ENCODE measurements at places on chromosomes 5 and 9.
A peak's percentile ranks its signal among the peaks of the same experiment; 100 is the strongest.

DNA sequence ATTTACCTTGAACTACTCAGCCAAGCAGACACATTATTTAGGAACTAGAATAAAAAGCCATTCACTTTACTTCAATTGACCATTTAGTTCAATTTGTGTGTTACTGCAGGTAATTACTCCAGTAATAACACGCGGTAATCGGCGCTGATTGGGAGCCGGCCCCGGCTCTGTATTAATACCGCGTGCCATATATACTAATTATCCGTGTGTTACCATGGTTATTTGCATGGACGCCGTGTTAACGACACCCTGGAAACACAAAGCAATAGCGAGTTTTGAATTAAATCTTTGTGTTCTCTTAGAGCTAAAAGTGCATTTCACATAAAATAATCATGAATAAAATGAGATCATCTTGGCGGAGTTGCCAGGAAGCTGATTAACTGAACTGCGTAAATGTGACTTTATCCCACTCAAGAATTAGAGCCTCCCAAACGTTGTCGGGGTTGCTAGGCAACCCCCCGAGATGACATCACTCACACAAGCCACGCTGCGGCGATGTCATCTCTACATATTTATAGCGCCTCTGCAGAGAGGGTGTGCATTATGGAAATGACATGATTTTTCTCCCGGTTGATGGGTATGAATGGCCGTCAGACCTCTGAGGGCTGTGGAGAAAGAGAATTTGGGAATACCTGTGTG is 41.4 kb upstream of the RNU6ATAC start:
- peak overlapping the region; percentile 74 for H3K27ac ChIP-seq
- DNase-seq, result no peak
- peaks cover 20% of the 10 kb centered on the region for H3K4me1 ChIP-seq

- no peak overlapping the region for H3K27ac ChIP-seq
- no peak for DNase-seq
- H3K27me3 ChIP-seq, result no peaks in the 10 kb centered on the region
- no peaks in the 10 kb centered on the region for H3K4me1 ChIP-seq
- no peak overlapping the region for H3K4me3 ChIP-seq
These were observed 236.5 kb downstream of the DMRTA1 start for GRCh38 chr9:22682961-22683699.

GRCh38 chr5:134427540-134428041 is 15.9 kb upstream of the CDKN2AIPNL start:
- H3K4me3 ChIP-seq, result no peak overlapping the region
- H3K36me3 ChIP-seq, result no peaks in the 10 kb centered on the region
- H3K4me1 ChIP-seq, result peaks cover 2% of the 10 kb centered on the region
- no peak for DNase-seq
- no peak overlapping the region for H3K27ac ChIP-seq
- H3K27me3 ChIP-seq, result no peaks in the 10 kb centered on the region

- H3K27me3 ChIP-seq, result no peaks in the 10 kb centered on the region
- no peaks in the 10 kb centered on the region for H3K36me3 ChIP-seq
- H3K4me3 ChIP-seq, result no peak overlapping the region
- H3K4me1 ChIP-seq, result no peaks in the 10 kb centered on the region
- DNase-seq, result no peak
These were observed 2064.1 kb downstream of the MAT2B start for GRCh38 chr5:165569551-165569950.

- H3K27ac ChIP-seq, result no peak overlapping the region
- H3K4me3 ChIP-seq, result no peak overlapping the region
- H3K4me1 ChIP-seq, result no peaks in the 10 kb centered on the region
- no peaks in the 10 kb centered on the region for H3K27me3 ChIP-seq
- H3K36me3 ChIP-seq, result no peaks in the 10 kb centered on the region
These were observed 8.3 kb downstream of the COL15A1 start for GRCh38 chr9:98951967-98952366.

- H3K4me3 ChIP-seq, result no peak overlapping the region
- H3K4me1 ChIP-seq, result peaks cover 2% of the 10 kb centered on the region
- no peak overlapping the region for H3K27ac ChIP-seq
- DNase-seq, result no peak
- no peaks in the 10 kb centered on the region for H3K36me3 ChIP-seq
These were observed 127.3 kb upstream of the BOD1 start for GRCh38 chr5:173743641-173744343.

Data from liver (tissue), 10 donors.